ENCODE measurements at places on chromosomes 1 and 21.

DNA sequence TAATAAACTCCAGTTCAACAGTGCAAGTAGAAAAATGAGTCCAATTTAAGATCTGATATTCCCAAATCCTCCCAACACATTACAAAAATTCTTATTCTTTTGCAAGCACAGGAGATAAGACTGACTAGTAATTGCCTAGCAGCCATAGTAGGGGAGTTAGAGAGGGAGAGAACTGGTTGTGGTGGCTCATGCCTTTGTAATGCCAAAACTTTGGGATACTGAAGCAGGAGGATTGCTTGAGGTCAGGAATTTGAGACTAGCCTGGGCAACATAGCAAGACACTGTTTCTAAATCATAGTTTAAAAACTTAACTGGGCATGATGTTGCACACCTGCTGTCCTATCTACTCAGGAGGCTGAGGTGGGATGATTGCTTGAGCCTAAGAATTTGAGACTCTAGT, 26.7 kb upstream of the PAPPA2 start:
- no peak for DNase-seq

DNA sequence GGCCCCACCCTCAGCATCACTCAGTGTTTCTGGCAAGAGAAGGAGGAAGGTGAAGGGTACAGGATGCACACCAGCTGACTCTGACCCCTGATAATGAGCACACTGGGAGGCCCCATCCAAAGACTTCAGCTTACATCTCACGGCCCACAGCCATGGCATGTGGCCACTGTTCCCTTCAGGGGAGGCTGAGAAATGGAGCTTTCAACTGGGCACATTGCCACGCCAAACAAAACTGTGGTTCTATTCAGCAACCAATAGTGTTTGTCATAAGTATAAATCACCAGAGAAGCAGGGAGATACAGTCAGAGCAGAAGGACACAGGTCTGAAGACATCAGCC, 12.7 kb upstream of the TRAF3IP3 start:
- no peak for DNase-seq

GRCh38 chr1:227559499-227559898, 3.9 kb upstream of the ZNF678 start:
- DNase-seq: no peak

- no peak for DNase-seq
These were observed 48.7 kb upstream of the LBR start for GRCh38 chr1:225476538-225476988.

- DNase-seq: no peak
These were observed 53.9 kb downstream of the PDE9A start for GRCh38 chr21:42707207-42707830.

DNA sequence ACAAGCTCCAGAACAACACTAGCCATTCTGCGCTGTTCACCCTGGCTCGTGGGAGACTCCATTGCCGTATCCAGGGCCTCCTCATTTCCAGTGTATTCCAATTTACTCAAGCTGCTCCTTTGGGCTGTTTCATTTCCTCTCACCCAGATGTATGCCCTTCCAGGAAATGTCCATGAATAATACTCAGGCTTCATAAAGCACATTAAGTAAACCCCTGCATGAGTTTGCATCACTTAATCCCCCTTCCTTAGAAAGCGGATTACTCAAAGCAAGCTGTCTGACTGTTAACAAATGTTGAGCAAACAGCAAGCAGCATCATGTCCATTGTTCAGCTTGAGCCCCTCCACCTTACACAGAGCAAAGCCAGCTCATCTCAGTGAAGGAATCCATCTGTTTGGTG, 403.6 kb upstream of the PBX1 start:
- no peak for DNase-seq

DNA sequence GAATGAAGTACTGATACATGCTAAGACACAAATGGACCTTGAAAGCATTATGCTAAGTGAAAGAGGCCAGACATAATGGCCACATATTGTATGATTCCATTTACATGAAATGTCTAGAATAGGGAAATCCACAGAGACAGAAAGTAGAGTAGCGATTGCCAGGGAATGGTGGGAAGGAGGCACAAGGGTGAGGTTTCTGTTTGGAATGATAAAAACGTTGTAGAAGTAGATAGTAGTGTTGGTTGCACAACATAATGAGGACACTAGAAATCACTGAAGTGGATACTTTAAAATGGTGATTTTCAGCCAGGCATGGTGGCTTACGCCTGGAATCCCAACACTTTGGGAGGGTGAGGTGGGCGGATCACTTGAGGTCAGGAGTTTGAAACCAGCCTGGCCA, 97.6 kb upstream of the VANGL1 start:
- no peak for DNase-seq

GRCh38 chr1:218741852-218742251, 396.7 kb downstream of the TGFB2 start:
- no peak for DNase-seq

DNA sequence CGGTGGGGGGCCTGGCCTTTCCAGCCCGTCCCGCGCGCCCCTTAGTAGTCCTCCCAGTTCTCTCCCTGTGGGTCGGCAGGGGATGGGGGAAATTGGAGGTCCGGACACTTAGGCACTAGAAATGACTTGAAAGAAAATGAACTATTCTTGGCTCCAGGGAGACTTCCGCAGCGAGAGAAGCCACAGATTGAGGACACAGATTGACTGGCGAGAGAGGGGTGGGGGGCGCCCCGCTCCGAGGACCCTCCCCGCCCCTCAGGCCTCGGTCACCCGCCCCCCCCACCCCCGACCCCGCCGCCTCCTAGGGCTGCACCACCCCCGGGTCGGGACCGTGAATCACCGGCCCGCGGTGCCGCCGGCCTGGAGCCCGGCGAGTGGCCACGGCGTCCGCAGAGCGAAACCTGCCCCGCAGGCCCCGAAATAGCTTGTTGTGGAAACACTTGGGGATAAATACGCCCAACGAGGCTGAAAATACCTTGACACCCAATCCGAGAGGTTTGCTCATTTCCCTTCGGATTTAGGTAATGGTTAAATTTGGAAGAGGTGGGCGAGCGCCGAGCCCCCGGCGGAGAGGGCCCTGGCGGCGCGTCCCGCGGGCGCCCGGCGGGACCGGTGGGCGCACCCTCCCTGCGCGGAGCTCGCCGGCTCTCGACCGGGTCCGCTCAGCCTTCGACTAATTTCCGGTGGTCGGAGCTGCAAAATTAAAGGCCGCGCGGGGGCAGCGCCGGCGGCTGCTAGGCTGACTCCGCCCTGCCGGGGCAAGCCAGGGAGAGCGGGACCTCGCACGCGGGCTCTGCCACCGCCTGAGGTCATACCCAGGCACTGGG, at the start of gene GFI1:
Gene GFI1 (minus strand): TSS at position 675 of the 827 bp plus-strand sequence. CDS start 3,438 bp downstream, outside the sequence.
- DNase-seq: peak; percentile 79

DNA sequence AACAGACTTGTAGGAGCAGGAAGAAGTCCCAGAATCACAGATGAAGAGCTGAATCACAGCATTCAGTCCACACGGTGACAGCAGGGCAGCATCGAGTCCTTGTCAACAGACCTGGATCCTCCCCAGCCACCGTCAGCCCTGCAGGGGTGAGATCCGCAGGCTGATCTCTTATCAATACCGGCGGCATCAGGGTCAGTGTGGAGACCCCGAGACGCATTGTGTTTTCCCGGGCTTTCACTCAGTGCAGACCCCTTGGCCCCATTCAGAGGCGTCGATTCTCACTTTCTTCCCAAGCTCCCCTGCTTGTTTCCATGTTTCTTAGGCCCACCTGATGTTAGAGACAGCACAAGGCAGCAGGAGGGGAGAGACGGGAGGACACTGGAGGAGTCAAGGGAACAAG, 609.6 kb downstream of the PTPRU start:
- no peak for DNase-seq

DNA sequence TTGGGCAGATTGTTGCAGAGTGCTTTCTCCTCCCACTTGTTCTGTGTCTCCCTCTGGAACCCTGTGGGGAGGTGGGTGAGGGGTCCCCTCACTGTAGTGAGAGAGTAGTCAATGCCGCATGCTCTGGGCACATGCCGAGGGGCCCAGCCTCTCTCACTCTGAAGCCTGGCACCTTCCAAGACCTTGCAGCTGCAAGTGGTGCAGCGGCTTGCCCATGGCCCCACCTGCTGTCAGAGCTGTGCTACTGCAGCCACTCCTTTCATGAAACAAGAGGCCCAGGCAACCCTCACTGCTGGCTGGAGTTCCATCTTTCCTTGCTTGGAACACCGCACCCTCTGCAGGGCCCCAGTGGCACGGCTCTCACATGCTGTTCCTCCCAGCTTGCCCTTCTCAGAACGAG, 58.4 kb upstream of the COL6A1 start:
- peak; percentile 84 for DNase-seq

GRCh38 chr1:46684670-46685069, 13.0 kb downstream of the TEX38 start:
- no peak for DNase-seq

- no peak for DNase-seq
These were observed 192.1 kb downstream of the RHOU start for GRCh38 chr1:228927421-228927820.

DNA sequence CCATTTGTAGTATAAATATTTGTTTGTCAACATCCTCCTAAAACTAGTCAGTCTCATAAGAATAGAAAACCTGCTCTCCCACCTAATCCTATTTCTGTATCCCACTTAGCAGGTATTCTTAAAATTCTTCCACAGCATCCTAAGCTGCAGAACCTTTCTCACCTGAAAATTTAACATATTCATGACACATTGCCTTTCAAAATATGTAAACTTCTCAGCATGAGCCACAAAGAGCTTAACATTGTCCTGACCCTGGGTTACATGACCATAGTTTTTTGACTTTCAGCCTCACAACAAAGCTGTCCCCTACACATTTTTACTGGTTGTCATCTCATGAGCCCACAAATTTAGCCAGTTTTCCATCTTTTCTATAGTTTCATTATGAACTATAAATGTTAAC, 712.1 kb downstream of the LTN1 start:
- DNase-seq: no peak

DNA sequence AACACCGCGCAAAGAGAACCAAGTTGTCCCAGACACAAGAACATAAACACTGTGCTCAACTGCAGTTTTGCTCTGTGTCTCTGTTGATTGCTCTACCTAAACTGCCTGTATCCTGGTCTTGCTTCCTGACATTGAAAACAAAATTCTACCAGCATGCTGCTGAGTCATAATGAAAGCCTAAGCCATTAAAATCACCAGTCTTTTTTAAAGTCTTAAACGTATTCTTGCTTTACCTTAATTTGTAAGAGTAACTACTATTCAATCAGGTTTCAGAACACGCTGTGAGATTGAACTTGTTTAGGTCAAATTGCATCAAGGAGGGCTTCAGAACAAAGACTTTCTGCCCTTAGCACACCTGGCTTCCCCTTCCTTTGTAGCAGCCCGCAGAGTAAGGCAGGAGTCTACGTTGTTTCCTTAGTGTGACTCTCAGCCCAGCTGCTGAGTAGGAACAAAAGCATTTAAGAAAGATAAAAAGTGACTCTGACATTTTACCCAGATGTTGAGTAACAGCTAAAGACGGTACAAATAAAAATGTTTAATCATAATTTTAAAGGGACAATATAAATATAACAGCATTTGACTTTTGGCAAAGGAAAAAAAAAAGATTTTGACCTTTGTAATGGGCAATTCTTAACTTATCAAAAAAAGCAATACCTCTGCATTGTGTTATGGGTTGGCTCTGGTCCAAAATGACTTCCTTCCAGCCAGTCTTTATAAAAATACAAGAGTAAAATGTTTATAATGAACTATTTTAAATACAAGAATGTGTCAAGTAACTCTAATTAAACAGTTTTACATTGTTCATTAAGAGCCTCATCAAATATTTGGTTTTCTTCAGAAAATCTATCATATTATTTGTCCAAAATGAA, 186.9 kb upstream of the ADGRL4 start:
- peak; percentile 61 for DNase-seq

GRCh38 chr1:9402256-9402616, 109.5 kb downstream of the SPSB1 start:
- no peak for DNase-seq

DNA sequence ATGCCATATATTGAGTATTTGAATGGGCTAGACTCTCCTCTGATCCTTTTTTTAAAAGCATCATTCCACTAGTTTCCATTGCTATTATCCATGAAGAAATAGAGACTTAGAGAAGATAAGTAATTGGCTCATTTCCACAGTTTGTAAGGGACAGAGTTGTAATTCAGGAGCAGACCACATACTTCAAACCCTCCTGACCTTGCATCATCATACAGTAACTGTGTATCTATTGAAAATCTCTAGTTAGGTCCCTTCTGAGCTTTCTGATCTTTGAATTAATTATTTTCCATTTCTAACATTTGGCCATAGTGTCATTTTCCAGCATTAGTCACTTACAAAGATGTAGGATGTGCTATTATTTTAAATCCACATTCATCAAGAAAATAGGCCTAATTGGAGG, 386.5 kb upstream of the ST6GALNAC5 start:
- DNase-seq: no peak

GRCh38 chr1:47439819-47440598, 2.2 kb downstream of the FOXD2 start:
- no peak for DNase-seq

DNA sequence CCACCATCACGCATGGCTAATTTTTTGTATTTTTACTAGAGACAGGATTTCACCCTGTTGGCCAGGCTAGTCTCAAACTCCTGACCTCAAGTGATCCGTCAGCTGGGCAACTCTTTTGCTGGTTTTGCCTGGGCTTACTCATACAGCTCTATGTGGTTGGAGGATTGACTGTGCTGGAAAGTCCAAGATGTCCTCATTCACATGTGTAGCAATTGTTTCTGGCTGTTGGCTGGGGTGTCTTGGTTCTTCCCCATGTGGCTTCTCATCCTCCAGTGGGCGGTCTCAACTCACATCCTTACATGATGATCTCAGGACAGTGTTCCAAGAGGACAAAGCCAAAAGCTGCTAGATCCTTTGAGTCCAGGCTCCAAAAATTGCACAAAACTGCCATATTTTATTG, 53.3 kb downstream of the TEX35 start:
- no peak for DNase-seq

- no peak for DNase-seq
These were observed 25.9 kb downstream of the SZRD1 start for GRCh38 chr1:16392740-16393569.

DNA sequence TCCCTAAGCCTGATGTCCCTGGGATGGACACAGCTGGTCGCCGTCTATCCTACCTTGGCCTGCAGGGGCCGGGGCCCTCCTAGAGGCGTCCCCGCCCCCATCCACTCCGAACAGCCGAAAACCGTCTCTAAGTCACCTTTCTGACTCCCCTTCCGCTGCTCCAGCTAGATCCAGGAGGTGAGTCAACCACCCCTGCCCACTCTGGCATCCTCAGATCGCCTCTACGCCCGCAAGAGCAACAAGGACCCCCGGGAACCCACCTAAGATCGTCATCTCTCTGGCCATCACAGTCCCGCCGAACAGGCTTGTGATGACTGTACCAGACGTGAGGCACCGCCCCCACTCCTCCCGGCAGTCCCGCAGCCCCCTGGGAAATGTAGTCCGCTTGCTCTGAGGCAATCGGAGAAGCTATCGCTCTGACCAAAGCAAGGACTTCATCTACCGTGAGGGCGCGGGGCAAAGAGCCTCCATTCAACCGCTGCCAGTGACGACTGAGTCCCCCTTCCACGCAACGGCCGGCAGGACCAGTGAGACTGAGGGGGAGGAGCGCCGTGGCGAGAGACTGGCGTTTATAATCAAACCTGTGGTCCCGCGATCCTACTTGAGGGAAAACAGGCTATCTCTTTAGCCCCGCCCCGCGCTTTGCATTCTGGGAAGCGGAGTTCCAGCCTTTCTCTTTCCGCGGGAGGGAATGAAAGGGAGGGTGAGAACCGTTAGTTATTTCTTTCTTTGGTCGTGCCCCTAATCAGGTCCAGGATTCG, at the start of gene HSPA13:
Gene HSPA13 (minus strand): TSS at position 312 of the 761 bp plus-strand sequence. CDS start 27 bp downstream, at position 285.
- peak; percentile 100 for DNase-seq

Data from islet precursor cell (in vitro differentiated cells).